Activated T-cell treated with anti-CD3 and anti-CD28 coated beads for 1 hour (primary cell): ENCODE measurements at places on chromosomes 6 and 20.

GRCh38 chr20:40313730-40314129, 375.3 kb downstream of the MAFB start:
- DNase-seq, result no peak

GRCh38 chr6:56243518-56244070, 3.8 kb downstream of the COL21A1 start:
- DNase-seq, result no peak

- DNase-seq, result peak; percentile 45
Measured at GRCh38 chr20:38692436-38693411, 31.6 kb upstream of the SLC32A1 start.

GRCh38 chr6:123022975-123023374, 26.9 kb downstream of the CLVS2 start:
- no peak for DNase-seq

DNA sequence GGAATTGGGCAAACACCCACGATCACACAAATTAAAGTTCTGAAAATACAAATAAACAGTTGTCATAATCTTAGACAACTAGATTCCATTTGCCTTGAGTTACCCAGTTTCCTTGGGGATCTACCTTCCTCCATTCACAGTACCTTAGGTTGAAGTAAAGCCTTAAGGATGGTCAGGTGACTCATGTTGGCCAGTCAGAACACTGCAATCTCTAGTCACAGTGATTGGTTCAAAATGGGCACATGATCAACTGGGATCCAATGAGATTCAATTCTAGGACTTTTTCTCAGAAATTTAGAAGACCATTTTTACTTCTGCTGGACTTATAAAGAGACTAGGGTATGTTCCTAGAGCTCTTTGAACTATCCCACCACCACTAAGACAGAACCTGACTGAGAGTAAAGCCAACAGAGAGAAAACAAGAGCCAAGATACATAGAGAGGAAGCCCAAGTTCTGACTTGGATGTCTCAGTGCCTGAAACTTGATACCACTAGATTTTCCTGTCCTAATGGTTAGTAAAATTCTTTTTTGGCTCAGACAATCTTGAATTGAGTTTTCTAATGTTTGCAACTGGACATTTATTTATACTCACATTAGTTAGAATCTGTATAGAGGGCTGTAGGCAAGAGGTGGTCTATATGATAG, 8.6 kb upstream of the CLIC5 start:
- DNase-seq, result no peak
